Large intestine (tissue), 12 donors: ENCODE measurements at places on chromosomes 2 and 18.

- DNase-seq: peak; percentile 71
Observed at GRCh38 chr2:207833251-207833751, 63.6 kb upstream of the FZD5 start.

- DNase-seq: no peak
Observed at GRCh38 chr2:230043461-230043860, 25.3 kb downstream of the SLC16A14 start.

- no peak for DNase-seq
Observed at GRCh38 chr18:56468396-56468795, 170.0 kb downstream of the TXNL1 start.

GRCh38 chr18:3603421-3604234 lies 153.7 kb downstream of the TGIF1 start:
- peak; percentile 64 for DNase-seq

GRCh38 chr18:7817575-7818230 lies 250.6 kb downstream of the PTPRM start:
- DNase-seq: peak; percentile 82

DNA sequence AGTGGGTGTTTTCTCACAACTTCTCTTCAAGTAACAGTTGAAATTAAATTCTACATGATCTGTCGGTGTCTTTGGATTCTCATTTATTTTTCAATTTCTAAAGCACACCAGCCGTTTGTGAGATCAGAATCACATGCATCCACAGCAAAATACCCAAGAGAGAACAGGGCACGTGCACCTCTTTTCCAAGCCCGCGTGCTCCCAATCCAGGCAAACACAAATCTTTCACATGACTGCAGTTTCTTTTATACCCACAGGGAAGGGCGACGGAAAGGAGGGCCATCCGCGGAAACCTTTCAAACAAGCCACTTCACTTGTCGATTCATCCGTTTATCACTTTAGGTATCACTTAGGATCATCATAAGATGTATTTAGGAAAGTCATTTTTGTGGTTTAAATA lies 13.0 kb upstream of the DAPL1 start:
- DNase-seq: no peak
